ENCODE measurements at places on chromosomes 3 and 15. TPM values are rescaled to one million over a fixed set of nuclear protein-coding genes. Genes with fewer than 3 reads are reported as not detected.

DNA sequence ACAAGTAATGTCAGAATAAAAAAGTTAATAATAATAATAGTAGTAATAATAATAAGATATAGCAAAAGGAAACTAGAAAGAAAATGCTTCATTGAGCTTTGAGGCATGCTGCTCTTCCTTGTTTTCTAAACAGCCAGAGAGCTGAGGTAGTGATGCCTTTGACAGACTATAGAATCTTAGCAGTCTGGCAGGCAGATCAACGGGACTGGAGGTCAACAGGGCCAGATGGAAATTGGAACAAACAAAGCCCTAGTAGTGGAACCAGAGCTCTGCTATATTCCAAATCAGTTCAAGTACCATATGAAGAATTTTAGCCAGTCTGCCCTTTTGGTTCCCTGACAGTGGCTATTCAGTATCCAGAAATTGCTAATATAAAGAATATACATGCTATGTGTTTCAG, 278.6 kb downstream of the NLGN1 start:
- DNase-seq = no peak

Gene SOX14
- total RNA-seq = not detected

Gene CTXN2
- not detected for total RNA-seq

Gene CKMT1A
- not detected for total RNA-seq

GRCh38 chr3:53199834-53200233, 38.8 kb downstream of the PRKCD start:
- no peak for DNase-seq

GRCh38 chr15:26967719-26968269, 3.2 kb upstream of the GABRG3 start:
- no peak for DNase-seq

- no peak for DNase-seq
These were observed 187.3 kb downstream of the RBMS3 start for GRCh38 chr3:29468187-29468586.

GRCh38 chr3:146416366-146416765, 53.0 kb downstream of the PLSCR2 start:
- no peak for DNase-seq

Gene MAGI1
- not detected for total RNA-seq

DNA sequence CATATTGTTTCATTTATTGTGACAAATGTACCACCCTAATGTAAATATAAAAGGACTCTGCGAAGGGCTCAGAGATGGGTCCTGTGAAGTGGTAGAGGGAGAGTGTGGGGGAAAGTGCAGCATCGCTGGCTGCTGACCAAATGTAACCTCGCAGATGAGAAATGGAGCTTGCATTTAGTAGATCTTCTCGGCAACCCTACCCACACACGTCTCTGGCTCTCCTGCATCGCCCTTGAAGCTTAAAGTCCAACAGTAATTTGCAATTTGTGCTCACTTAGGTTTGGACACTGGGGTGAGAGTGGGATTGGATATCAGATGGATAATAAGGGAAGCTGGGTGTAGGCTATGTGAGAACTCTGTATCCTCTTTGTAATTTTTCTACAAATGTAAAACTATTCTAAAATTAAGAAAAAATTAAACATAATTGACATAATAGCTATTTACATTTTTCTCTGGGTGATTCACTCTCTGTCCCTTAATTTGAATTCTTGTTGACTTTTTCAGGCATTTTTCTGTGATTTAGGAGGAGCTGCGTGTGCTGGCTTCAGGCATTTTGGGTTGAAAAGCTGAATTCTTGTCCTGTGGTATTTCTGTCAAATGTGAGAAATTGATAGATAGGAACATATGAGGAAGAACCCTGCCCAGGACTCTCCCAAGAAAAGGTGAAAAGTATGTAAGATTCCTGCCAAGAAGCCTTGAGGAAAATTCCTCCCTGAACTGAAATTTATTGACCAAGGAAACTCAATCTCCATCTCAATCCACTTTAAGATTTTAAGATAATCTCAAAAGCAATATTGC, 524.7 kb upstream of the MCTP2 start:
- DNase-seq = no peak

DNA sequence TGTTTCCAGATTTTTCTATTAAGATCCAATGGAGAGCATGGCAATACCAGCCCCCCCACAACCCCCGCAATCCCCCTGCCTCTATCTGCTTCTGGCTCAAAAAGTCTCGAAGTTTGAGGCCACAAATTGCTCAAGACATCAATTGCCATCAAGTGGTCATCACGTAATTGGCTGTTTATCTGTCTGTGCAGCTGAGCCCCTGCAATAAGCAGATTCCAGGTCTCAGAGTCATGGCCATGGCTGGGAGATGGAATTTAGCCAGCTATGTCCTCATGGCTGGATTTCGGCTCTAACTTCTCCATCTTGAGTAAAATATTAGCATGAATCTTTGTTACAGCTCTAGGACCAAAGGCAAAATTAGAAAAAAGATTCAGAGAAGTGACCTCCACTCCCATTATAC, 22.7 kb downstream of the SSUH2 start:
- DNase-seq = no peak

Gene PRR20G
- not detected for total RNA-seq

Gene NDUFB4
- total RNA-seq = 81.3 TPM

Gene NEO1
- total RNA-seq = 6.0 TPM

DNA sequence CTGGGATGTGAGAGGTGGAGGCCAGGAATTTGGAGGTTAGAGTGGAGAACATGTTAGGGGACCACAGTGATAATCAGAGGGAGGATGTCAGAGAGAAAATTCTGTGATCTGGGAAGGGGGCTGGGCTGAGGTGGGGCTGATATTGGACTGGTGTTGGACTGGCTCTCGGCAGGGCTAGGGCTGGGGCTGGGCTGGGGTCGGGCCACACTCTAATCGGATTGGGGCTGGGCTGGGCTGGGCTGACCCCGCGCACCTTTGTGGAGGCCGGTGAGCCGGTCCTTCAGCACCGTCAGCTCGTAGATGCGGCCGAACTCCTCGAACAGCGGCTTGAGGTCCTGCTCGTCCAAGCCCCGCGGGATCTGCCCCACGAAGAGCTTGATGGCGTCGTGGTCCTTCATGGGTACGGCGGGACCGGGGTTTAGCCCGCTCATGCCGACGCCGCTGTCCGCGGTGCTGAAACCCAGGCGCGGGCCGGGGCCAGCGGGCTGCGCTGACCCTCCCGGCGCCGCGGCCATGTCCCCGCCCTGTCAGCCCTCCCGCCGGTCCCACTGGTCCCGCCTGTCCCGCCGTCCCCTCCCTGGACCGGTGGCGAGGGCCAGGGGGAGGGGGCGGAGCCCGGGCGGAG, 485 bp downstream of the CELF6 start:
- peak; percentile 29 for DNase-seq

Gene DIPK2A
- total RNA-seq = 17.5 TPM

Data from CD4-positive, alpha-beta T cell (primary cell).